Erythroblast (primary cell): ENCODE measurements at places on chromosomes 4 and X.

DNA sequence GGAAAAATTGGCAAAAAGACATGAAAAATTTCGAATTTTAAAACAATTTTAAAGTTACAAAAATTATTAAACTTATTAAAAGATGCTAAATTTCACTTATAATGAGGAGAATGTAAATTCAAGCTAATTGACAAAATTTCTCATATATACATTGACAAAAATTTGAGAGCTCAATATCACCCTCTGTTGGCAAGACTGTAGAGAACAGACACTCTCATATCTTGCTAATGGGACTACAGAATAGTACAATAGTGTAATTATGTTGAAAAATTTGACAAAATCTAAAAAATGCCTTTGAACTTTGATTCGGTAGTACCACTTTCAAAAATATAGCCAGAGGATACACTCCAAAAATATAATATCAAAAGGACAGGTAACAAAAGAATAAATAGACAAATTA, 29.8 kb downstream of the DCAF8L2 start:
- DNase-seq = peak; percentile 16

DNA sequence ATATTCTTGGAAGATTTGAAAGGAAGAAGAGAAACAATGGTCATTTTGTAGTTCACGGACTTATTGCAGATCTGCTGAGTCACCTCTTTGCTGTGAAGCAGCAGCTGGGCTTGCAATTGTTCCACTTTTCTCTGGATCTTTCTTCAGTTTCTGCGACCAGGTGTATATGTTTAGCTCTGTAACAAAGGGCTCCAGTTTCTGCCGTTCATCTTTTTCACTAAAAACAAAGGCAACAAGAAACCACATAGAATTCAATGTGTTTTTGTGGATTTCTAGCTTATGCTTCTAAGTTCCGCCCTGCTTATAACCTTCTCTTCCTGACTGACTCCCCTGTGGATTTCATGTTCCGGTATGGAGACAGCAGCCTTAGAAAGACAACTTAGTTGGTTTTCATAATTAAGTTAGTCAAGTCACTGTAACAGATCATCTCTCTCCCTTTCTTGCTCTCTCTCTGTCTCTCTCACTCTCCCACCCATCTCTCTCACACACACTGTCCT, 121.6 kb upstream of the EPHA5 start:
- no peak for DNase-seq

GRCh38 chr4:140943486-140944198, 187.5 kb upstream of the TBC1D9 start:
- DNase-seq = no peak

DNA sequence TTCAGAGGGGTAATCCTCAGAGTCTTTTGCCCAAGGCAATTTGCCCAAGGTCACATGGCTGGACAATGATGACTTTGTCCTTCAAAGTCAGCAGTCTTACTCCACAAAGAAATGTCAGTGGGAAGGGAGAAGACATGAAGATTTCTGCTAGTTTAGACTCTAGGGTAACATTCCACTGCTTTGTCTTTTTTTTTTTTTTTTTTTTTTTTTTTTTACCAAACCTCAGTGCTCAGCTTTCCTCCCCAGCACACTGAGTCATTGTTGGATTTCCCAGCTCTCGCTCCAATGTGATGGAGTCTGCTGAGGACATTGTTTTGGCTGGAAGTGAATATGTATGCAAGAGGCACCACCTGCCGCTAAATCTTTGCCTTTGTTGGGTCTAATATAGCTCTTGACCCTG, 7.2 kb upstream of the C1QTNF7 start:
- no peak for DNase-seq

DNA sequence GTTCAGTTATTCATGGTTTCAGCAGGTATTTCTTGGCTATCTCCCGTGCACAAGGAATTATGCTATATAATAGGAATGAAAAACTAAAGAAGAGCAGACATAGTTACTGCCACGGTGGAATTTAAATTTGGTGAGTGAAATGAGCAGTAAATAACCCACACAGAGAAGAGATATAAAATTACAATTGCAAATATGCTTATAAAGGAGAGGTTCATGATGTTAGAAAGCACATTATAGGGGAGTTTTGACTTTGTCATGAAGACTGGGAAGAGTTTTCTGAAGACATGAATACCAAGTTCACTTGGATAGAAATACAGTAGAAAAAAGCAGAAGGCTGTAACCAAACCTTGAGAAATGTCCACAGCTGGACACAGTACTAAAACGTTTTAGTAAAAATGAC, 712.0 kb upstream of the AADAT start:
- DNase-seq = no peak

- no peak for DNase-seq
Observed at GRCh38 chr4:56654238-56654632, 26.9 kb downstream of the HOPX start.

- no peak for DNase-seq
Observed at GRCh38 chr4:41507291-41507947, 30.5 kb upstream of the LIMCH1 start.

- DNase-seq = no peak
Observed at GRCh38 chr4:10442976-10443375, 14.2 kb downstream of the ZNF518B start.

GRCh38 chr4:170672381-170672965, 582.7 kb upstream of the AADAT start:
- DNase-seq = no peak

- DNase-seq = no peak
Observed at GRCh38 chr4:82043081-82043808, 330.5 kb downstream of the HNRNPD start.

- no peak for DNase-seq
Observed at GRCh38 chr4:124768596-124769365, 56.2 kb upstream of the ANKRD50 start.

DNA sequence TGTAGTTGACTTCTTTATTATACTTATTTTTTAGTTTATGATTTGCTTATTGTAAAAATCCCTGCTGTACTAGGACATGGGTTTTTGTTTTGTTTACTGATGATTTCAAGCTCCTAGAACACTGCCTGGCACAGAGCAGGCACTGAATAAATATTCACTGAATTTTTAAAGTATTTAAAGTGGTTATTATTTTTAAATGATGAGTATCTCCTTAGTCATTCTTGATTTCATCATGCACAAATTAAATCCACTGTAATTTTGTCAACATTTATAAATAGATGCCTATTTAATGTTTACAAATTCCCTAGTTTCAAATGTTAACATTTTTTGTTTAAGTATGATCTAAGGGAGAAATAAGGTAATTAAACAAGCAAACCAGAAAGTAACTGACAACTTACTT, 367.9 kb upstream of the SLIT2 start:
- no peak for DNase-seq

DNA sequence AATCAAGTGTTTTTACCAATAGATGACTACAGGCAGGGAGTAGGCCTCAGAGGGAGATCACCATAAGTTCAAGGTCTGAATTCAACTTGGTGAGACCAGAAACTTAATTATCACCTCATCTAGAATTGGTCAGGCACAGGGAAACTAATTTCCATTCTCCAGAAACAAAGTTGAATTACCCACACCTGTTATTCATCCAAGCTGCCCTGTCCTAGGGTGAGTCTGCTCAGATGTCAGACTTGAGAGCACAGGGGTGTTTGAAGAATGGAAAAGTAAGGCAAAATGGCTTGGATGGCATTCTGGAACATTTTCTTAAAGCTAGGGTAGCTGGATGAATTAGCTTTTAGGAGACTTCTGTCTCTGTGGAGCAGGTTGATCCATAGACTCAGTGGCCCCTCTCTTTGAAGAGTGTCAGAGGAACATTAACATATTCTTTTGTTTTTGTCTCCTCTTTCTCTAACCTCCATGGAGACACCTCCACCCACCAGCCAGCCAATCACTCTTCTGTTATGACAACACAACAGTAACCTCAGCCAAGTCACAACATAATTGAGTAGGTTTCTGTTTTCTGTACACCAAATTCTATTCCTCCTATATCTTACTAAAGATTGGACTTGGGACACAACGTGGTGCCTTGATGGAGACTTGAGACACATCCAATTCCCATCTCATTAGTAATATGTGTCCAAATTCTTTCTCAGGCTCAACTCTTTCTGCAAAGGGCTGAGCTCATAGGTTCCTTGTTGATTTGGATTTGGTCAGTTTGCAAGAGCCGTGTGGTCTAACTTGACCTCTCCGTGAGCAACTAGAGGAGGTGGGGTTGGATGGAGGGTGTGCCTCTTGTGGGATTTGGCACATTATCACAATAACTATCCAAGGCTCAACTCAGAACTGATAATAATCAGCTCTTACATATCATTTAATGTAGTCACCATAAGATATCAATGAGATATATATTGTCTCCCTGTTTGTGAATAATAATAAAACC, 45.1 kb downstream of the VSIG4 start:
- peak; percentile 0 for DNase-seq

DNA sequence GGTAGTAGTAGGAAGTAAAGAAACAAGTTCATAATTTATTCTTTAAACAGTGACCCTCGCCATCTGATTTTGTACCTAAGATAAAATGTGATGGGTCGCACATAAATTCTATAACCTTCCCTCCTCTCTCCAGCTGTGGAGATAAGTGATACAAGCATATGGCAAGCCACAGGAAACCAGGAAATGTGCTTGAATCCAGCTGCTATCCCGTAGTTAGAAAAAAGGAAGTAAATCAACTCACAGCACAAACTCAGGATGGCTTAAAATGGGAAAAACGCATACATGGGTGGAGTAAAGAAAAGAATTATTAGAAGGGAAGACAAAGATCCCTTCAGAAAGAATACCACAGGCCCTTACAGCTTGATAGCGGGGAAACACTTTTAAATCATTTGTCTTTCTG, 78.2 kb downstream of the ZNF827 start:
- no peak for DNase-seq

- no peak for DNase-seq
Observed at GRCh38 chr4:119041396-119041795, 94.2 kb upstream of the MYOZ2 start.

DNA sequence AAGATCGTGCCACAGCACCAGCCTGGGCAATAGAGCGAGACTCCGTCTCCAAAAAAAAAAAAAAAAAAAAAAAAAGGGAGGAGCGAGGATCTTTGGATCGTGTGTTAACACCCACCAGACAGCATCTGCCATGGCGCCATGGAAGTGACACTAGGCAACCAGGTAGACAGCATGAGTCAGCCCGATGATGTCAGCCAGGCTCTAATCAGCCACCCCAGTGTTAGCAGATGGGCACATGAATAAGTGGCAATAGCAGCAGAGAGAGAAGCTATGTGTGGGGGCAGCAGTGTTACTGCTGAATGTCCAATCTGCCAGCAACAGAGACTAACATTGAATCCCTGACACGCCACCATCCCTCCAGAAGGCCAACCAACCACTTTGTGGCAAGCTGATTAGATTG, 6.6 kb downstream of the SYN1 start:
- peak; percentile 27 for DNase-seq

DNA sequence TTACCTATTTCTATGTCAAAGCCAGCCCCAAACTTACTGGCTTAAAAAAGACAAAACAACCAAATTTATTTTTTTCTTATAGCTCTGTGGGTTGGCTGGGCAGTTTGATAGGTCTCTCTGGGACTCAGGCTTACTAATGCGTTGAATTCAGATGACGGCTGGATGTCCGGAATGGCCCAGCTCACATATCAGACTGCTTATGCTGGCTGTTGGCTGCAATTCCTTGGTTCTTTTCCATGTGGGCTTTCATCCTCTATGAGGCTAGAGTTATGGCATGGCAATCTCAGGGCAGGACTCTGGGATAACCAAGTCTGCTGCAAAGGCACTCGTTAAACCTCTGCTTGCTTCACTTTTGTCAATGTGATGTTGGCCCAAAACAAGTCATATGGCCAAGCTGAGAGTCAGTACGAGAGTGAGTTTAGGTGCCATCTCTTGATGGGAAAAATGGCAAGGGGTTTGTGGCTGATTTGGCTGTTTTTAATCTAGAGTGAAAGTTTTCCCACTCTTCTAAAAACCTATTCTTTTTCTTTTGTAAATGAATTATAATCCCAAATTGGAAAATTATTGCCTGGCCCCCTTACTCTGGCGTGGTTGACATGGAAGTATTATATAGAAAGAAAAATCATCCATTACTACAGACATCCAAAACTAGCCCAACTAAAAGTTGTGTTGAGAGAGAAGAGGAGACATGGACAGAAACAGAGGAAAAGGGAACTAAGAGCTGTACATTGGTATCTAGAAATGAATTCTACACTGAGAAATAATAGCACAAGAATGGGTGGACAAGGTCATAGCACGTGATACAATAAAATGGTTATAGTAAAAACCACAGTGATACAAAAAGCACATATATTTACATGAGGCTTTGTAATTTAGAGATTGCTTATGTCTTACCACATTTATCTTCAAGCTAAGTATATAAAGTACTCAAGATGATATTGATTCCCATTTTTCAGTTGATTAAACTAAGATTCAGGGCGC, 6.6 kb downstream of the PRIMPOL start:
- DNase-seq = no peak
